ENCODE measurements at places on chromosomes 5 and 9. TPM values are rescaled to one million over a fixed set of nuclear protein-coding genes. Genes with fewer than 3 reads are reported as not detected.

The PROB1 gene
- 3.2 TPM for total RNA-seq

The TSSK1B gene
- total RNA-seq, result not detected

The INSL4 gene
- not detected for total RNA-seq

The MARCHF11 gene
- total RNA-seq, result not detected

The CFAP90 gene
- not detected for total RNA-seq

The ASPN gene
- total RNA-seq, result not detected

The FOXD4 gene
- 0.16 TPM for total RNA-seq

The OR1J2 gene
- not detected for total RNA-seq

The C8G gene
- total RNA-seq, result 0.77 TPM

The PCDHA5 gene
- total RNA-seq, result not detected

The FOXD4L3 gene
- total RNA-seq, result not detected

The PRLR gene
- not detected for total RNA-seq

GRCh38 chr5:153432583-153432982, 57.9 kb upstream of the GRIA1 start:
- H3K27me3 ChIP-seq, result peaks cover 4% of the 10 kb centered on the region
- H3K27ac ChIP-seq, result no peak overlapping the region
- DNase-seq, result no peak

GRCh38 chr9:16459421-16460148, 410.9 kb downstream of the BNC2 start:
- no peak overlapping the region for H3K4me3 ChIP-seq
- no peaks in the 10 kb centered on the region for H3K36me3 ChIP-seq
- H3K27ac ChIP-seq, result no peak overlapping the region
- DNase-seq, result no peak
- no peaks in the 10 kb centered on the region for H3K27me3 ChIP-seq

DNA sequence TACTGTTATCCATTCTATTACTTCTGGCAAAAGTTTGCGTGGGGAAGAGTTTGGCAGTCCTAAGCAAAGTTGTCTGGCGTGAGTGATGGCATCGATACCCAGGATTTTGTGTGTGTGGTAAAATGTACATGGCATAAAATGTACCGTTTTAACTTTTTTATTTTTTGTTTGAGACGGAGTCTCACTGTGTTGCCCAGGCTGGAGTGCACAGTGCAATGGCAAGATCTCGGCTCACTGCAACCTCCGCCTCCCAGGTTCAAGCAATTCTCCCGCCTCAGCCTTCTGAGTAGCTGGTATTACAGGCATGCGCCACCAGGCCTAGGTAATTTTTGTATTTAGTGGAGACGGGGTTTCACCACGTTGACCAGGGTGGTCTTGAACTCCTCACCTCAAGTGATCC, 55.4 kb upstream of the TJP2 start:
- no peak for DNase-seq
- H3K27ac ChIP-seq, result no peak overlapping the region
- H3K4me3 ChIP-seq, result no peak overlapping the region
- peaks cover 1% of the 10 kb centered on the region for H3K36me3 ChIP-seq

GRCh38 chr5:89276566-89277305, 393.8 kb upstream of the MEF2C start:
- H3K4me1 ChIP-seq, result no peaks in the 10 kb centered on the region
- peaks cover 6% of the 10 kb centered on the region for H3K27me3 ChIP-seq
- no peak for DNase-seq
- no peak overlapping the region for H3K4me3 ChIP-seq
- no peaks in the 10 kb centered on the region for H3K36me3 ChIP-seq

DNA sequence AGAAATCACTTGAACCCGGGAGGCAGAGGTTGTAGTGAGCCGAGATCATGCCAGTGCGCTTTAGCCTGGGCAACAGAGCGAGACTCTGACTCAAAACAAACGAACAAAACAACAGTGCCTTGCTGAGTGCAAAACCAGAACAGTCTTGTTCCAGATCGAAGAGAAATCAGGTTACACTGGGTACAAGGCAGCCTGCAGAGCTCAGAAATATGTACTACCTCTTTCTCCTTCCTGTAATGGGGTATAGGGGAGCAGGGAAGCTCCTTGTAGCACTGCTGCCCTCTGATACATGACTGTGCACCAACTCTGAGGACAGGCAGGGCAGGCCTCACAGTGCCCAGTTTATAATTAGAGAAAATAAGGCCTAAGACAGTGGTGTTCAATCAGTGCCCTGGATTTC, 24.7 kb downstream of the TBC1D2 start:
- H3K27ac ChIP-seq, result no peak overlapping the region
- H3K4me1 ChIP-seq, result no peaks in the 10 kb centered on the region
- no peak overlapping the region for H3K4me3 ChIP-seq
- H3K36me3 ChIP-seq, result peaks cover 5% of the 10 kb centered on the region

GRCh38 chr5:112154940-112155686, 264.0 kb downstream of the EPB41L4A start:
- peaks cover 26% of the 10 kb centered on the region for H3K4me1 ChIP-seq
- peak overlapping the region; percentile 40 for H3K27ac ChIP-seq
- H3K36me3 ChIP-seq, result no peaks in the 10 kb centered on the region
- no peak for DNase-seq

GRCh38 chr9:120755044-120755443, 38.2 kb downstream of the FBXW2 start:
- H3K27me3 ChIP-seq, result no peaks in the 10 kb centered on the region
- peaks cover 27% of the 10 kb centered on the region for H3K4me1 ChIP-seq
- no peak overlapping the region for H3K4me3 ChIP-seq
- peaks cover 2% of the 10 kb centered on the region for H3K36me3 ChIP-seq
- no peak for DNase-seq

- H3K4me3 ChIP-seq, result no peak overlapping the region
- no peak for DNase-seq
- peaks cover 70% of the 10 kb centered on the region for H3K27me3 ChIP-seq
- H3K4me1 ChIP-seq, result peaks cover 26% of the 10 kb centered on the region
- no peaks in the 10 kb centered on the region for H3K36me3 ChIP-seq
Measured at GRCh38 chr9:124009531-124010217, 1.9 kb upstream of the LHX2 start.

- H3K36me3 ChIP-seq, result no peaks in the 10 kb centered on the region
- H3K27ac ChIP-seq, result no peak overlapping the region
- no peak overlapping the region for H3K4me3 ChIP-seq
- DNase-seq, result no peak
Measured at GRCh38 chr5:125263356-125263755, 516.9 kb upstream of the ZNF608 start.

DNA sequence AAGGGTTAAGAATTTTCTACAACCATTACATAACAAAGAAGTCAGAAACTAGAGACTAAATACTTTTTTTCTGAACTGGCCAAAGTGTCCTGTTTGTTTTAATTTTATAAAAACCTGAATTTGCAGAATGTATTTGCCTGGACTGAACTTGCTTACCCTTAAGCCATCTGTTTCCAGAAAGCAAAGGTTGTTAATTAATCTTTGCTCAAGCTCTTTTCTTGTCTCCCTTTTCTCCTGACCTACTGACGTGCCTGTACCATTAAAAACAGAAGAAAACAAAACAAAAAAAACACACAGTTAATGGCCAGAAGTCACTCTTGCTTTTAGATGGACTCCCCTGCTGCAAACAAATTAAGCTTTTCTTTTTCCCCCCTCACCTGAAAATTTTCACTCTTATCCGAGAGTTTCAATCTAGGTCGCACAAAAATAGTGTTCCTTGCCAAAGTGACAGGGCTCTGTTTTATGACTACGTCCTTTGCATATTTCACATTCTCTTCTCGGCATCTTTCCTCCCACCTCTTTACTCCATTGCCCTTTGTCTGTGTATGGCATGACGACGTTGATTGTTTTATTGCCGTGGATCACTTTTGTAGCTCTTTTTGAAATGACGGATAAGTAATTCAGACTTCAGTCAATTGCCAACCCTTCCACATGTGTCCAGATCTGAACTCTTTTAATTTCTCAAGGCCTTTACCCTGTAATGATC, 333.8 kb upstream of the GRIN3A start:
- no peaks in the 10 kb centered on the region for H3K27me3 ChIP-seq
- no peak for DNase-seq
- no peak overlapping the region for H3K27ac ChIP-seq
- no peak overlapping the region for H3K4me3 ChIP-seq
- H3K36me3 ChIP-seq, result no peaks in the 10 kb centered on the region
- no peaks in the 10 kb centered on the region for H3K4me1 ChIP-seq

DNA sequence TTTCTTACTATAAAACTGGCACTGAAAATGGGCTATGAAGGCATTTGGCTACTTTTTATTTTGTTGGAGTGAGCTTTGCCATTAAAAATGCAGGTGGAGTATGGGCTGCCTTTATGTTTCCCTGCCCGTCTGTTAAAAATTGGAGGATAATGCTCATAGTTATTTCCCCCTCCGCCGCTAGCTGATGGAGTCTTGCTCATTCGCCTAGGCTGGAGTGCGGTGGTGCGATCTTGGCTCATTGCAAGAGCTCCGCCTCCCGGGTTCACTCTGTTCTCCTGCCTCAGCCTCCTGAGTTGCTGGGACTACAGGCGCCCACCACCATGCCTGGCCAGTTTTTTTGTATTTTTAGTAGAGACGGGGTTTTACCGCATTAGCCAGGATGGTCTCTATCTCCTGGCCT, 8.6 kb downstream of the G3BP1 start:
- no peaks in the 10 kb centered on the region for H3K27me3 ChIP-seq
- peaks cover 38% of the 10 kb centered on the region for H3K36me3 ChIP-seq
- no peak overlapping the region for H3K4me3 ChIP-seq
- H3K27ac ChIP-seq, result no peak overlapping the region
- peaks cover 81% of the 10 kb centered on the region for H3K4me1 ChIP-seq

GRCh38 chr5:1913578-1913977, 30.9 kb upstream of the IRX4 start:
- H3K36me3 ChIP-seq, result no peaks in the 10 kb centered on the region
- H3K27me3 ChIP-seq, result peaks cover 2% of the 10 kb centered on the region

DNA sequence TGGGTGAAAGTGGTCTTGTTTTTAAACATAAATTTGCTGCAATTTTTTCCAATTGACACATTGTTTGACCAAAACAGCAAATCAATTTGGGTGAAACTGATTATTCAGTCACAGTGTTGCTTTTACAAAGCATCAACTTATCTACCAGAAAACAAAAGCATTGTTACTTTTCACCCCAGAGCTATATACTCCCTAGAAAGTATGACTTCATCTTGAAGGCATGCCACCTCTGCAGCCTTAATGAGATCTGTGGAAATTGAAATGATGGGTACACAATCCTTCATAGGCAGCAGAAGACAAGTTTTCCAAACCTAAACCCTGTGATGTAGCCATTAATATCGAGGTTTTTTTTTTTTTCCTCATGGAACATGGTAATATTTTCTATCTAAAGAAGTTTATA, 615.9 kb downstream of the CHSY3 start:
- DNase-seq, result no peak
- no peaks in the 10 kb centered on the region for H3K4me1 ChIP-seq
- H3K27ac ChIP-seq, result no peak overlapping the region
- peaks cover 10% of the 10 kb centered on the region for H3K27me3 ChIP-seq
- H3K4me3 ChIP-seq, result no peak overlapping the region
- no peaks in the 10 kb centered on the region for H3K36me3 ChIP-seq

DNA sequence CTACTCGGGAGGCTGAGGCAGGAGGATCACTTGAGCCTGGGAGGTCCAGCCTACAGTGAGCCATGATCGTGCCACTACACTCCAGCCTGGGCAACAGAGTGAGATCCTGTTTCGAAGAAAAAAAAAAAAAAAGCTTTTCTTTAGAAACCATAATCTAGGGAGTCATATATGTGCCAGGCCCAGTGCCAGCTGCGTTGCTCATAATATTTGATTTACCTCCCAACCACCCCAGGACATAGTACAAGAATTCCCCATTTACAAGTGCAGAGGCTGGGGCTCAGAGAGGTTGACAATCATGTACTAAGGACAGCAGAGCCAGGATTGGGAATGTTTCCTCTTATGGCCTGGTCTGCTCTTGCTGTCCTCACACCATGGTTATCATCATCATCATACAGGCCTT, 25.1 kb upstream of the TRIM14 start:
- H3K36me3 ChIP-seq, result no peaks in the 10 kb centered on the region
- no peak overlapping the region for H3K4me3 ChIP-seq
- no peaks in the 10 kb centered on the region for H3K27me3 ChIP-seq
- no peak overlapping the region for H3K27ac ChIP-seq
- DNase-seq, result no peak

GRCh38 chr5:5145651-5146529, 5.8 kb downstream of the ADAMTS16 start:
- no peak overlapping the region for H3K27ac ChIP-seq
- no peak overlapping the region for H3K4me3 ChIP-seq
- peaks cover 11% of the 10 kb centered on the region for H3K27me3 ChIP-seq

DNA sequence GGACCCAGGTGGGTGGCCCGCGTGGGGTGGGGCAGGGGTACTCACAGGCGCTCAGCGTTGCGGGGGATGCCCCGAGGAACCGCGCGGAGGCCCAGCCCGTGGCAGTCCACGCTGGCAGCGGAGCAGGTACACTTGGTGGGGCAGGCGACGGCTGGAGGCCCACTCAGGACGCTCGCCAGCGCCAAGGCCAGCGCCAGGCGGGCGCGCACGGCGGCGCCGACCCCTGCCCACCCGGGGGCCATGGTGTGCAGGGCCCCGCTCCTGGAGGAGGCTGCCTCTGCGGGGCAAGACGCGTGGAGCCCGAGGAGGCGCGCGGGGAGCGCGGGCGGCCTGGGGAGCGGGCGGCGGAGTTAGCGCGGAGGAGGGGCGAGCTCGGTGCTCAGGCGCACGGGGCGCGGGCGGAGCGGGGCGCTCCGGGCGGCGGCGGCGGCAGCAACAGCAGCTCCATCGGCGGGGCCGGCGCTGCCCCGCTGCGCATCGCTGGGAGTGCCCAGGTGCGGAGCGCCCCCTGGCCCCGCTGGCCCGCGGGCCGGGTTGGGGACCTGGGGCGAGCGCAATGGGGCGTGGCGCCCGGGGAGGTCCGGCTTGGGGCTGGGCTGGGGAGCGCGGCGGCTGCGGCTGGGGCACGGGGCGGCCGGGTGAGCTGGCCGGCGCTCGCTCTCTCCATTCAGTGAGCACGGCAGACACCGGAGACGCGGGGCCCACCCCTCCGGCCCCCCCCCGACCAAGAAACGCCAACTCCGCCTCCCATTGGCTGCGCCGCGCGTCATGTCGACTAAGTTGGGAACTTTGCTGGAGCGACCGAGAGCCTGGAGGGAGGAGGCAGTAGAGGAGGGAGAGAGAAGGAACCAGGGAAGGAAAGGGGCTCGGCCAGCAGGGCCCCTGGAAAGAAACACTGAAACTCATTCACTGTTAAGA, at the start of gene SLIT3:
Gene SLIT3, minus strand, starts transcription at position 672 of the 918 bp plus-strand sequence. Its CDS starts 430 bp downstream, at position 242.
- H3K27me3 ChIP-seq, result peaks cover 53% of the 10 kb centered on the region
- DNase-seq, result no peak
- H3K4me3 ChIP-seq, result no peak within 1 kb of the TSS
- H3K27ac ChIP-seq, result no peak within 1 kb of the TSS
- H3K36me3 ChIP-seq, result no peaks in the 10 kb centered on the region
- H3K4me1 ChIP-seq, result peaks cover 13% of the 10 kb centered on the region

- H3K27me3 ChIP-seq, result peaks cover 17% of the 10 kb centered on the region
- no peaks in the 10 kb centered on the region for H3K36me3 ChIP-seq
- H3K4me1 ChIP-seq, result peaks cover 14% of the 10 kb centered on the region
- H3K27ac ChIP-seq, result no peak overlapping the region
Measured at GRCh38 chr9:88005240-88005639, 30.9 kb upstream of the CDK20 start.

DNA sequence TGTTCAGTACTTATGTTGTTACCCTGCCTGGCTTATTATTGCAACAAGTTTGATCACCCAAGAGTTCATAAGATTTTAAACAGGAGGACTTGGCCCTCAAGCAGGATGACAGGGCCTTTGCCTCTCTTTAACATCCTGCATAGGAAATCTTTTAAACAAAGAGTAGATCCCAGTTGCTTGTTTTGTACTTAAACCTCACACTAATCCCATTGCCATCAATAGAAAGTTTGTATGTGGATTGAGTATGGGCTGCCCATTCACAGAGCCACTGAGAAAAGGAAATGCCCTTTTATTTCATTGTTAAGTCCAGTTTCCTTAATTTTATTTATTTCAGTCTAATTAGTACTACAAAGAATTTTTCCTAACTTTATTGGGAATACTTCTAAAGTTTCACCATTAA, 52.2 kb upstream of the FGF10 start:
- H3K36me3 ChIP-seq, result no peaks in the 10 kb centered on the region
- H3K4me3 ChIP-seq, result no peak overlapping the region
- no peak overlapping the region for H3K27ac ChIP-seq
- H3K27me3 ChIP-seq, result no peaks in the 10 kb centered on the region
- no peaks in the 10 kb centered on the region for H3K4me1 ChIP-seq
